Non-pigmented ciliary epithelial cell (primary cell): ENCODE measurements at places on chromosomes 5 and 9.

GRCh38 chr9:128927731-128928411 lies 7.1 kb downstream of the PHYHD1 start:
- no peak for DNase-seq

- no peak for DNase-seq
Observed at GRCh38 chr9:6538666-6539071, 106.9 kb downstream of the GLDC start.

- no peak for DNase-seq
Observed at GRCh38 chr5:180331647-180331950, 21.5 kb downstream of the GFPT2 start.

- peak; percentile 47 for DNase-seq
Observed at GRCh38 chr5:136249678-136250266, 56.8 kb upstream of the SMIM32 start.

DNA sequence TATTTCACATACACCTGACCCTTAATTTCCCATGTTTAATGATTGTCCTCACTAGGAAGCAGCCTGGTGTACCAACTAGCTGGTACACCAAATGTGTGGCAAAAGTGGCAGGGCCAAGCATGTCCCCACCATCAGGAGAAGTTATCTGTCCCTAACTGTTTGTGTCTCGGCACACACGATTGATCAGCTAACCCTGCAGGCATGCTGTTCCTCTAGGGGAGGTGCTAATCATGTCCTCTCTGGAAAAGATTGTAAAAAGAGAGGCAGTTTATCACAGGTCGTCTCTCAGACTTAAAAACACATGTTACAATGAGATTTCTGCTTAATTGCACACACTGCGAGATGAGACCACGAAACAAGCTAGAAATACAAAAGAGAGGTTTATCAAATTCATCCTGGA lies 342.7 kb downstream of the DIRAS2 start:
- no peak for DNase-seq
